Stimulated activated CD8-positive, alpha-beta memory T cell treated with anti-CD3 and anti-CD28 coated beads, Interleukin-15, amount 100 ng/mL, for 24 hours (primary cell): ENCODE measurements at places on chromosomes 5 and 9.

DNA sequence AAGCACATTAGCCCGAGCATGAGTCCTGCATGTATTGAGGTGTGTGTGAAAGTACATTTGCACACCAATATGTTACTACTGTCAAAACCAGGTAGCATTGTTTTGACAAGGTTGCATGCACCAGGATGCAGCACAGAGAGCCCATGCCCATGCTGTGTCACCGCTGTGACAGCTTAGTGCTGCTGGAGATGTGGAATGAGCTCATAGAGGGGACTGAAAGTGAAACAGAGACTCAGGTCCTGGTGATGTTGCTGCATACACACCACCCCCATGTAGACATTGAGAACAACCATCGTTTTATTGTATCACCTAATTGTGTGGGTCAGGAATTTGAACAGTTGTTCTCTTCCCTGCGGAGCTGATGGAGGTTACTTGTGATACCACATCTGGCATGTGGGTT is 53.0 kb downstream of the GADD45G start:
- no peak for DNase-seq

- no peak for DNase-seq
These were observed 323.9 kb upstream of the RORB start for GRCh38 chr9:74173284-74173683.

DNA sequence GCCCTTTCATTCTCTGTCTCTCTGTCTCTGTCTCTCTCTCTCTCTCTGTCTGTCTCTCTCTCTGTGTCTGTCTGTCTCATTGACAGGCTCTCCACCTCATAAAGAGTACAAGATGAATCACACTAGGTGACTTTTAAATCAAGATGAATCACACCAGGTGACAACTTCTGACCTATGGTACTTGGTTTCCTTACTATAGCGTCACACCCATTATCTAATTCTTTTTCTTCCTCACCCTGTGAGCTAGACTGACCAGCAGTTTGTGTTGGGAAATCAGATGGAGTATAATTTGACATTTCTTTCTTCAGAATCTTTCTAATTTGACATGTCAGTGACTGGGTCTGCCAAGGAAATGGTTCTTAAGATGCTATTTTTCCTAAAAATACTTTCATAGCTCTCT is 232.9 kb downstream of the ARRDC3 start:
- DNase-seq, result no peak

DNA sequence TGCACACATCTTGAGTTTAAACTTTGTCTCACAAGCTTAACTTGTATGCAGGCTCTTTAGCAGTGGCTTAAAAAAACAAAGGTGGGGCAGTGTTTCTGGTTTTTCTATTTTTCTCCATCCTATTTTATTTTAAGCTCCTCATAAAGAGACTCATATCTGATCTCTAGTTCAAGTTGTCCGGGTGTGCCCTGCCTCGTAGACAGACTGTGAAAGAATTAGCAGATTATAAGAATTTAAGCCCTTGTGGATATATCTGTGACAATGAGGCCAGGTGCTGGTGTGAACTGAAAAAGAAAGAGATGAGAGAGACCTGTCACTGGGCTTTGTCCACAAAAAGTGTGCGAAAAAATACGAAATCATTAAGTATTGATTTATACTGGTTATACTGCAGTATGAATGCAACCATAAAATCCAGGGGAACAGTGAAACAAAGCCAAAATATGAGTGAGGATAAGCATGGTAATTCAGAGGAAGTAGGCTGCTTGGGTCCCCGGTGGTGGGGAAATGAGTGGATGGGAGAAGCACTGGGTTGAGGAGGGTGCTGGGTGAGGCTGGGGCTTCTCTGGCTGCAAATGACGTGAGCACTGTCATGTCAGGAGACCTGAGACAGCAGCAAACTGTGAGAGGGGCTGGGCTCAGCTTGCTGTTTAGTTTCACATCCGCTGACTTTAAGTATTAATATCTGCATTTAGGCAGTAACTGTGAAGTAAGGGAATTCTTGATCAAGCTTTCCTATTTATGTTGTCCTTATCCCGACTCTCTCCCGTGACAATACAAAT is 179.7 kb upstream of the ANKRD55 start:
- DNase-seq, result no peak

- no peak for DNase-seq
These were observed 388.0 kb downstream of the CDH12 start for GRCh38 chr5:22465177-22465576.
